ENCODE measurements at places on chromosomes 5 and 9.
A peak's percentile ranks its signal among the peaks of the same experiment; 100 is the strongest.

GRCh38 chr9:69486498-69486897 is 161.5 kb downstream of the ENTREP1 start:
- no peak for DNase-seq

DNA sequence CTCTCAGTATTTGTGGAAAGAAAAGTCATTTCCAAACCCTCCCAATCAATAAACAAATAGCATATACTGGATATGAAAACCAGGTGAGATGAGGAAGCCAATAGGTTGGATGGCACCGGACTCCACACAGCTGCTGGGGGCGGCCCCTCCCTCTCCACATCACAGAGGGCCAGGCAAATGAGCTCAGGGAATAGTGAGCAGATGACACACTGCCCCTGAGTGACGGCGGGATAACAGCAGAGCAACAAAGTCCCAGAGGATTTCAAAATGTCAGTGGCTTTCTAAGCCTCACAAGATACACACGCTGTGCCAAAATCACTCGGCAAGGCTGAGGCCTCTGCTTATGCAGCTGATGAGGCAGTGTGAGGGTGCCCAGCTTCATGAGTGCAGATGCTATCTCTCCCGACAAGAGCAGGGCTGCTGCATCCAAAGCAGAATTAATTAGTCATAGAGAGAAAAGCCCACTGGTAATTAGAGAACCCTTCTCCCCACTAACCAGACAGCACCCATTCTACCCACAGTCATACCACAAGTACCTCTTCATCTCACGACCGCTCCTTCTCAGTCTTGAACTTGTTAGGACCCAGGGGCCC is 235.0 kb upstream of the NFIL3 start:
- DNase-seq: peak; percentile 50

GRCh38 chr9:24614070-24614469 is 68.4 kb upstream of the IZUMO3 start:
- DNase-seq: no peak

GRCh38 chr9:6834306-6834705 is 76.5 kb downstream of the KDM4C start:
- DNase-seq: no peak

DNA sequence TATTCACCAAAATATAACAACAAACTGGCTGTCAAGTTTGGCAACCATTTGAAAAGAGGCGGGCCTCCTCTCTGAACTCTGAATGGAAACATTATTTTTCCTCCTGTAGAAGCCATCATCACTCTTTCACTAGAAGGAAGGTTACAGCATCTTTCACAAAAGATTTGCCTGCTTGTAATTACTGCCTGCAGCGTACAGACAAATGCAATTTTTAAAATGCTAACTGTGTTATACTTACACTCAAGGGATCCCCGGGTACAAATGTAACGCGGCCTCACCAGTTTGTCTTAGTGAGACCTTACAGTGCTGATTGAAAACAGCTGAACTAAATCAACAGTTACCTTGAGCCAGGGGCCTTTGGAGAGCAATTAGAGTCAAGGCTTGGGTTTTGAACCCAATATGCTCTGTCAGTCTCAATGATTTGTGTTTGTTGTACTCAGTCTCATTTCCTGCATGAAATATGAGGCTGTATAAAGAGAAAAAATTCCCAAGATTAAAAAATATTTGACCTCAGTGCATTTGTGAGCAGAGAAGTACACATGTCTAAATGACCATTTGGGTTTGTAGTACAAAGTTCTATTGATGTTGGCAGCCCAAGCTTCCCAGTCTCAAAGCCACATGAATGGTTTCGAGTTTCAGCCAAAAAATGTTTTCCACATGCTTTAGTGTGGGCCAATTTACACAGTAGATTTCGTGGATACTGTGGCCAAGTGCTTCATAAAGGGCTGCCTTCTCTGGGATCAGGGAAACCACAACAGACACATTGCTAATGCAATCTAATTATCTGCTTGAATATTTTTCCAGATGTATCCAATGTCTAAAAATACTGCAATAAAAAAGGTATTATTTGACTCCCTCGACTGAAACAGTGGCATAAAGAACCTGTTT is 500.0 kb downstream of the SPATA31D1 start:
- DNase-seq: no peak

All from glutamatergic neuron (in vitro differentiated cells).